ENCODE measurements at places on chromosomes 3 and 15. TPM values are rescaled to one million over a fixed set of nuclear protein-coding genes. Genes with fewer than 3 reads are reported as not detected.

- DNase-seq, result no peak
These were observed 60.8 kb downstream of the RGMA start for GRCh38 chr15:93028111-93028631.

C3orf22 gene
- total RNA-seq, result not detected

ABTB1 gene
- total RNA-seq, result 43.5 TPM

ETV5 gene
- total RNA-seq, result 12.4 TPM

All from esophagus muscularis mucosa (tissue), 4 donors.